ENCODE measurements at places on chromosomes 12 and 14. TPM values are rescaled to one million over a fixed set of nuclear protein-coding genes. Genes with fewer than 3 reads are reported as not detected.

SLC22A17 gene
- 23.1 TPM for total RNA-seq

HOXC6 gene
- 0.17 TPM for total RNA-seq

MARS1 gene
- total RNA-seq, result 352 TPM

GAS2L3 gene
- total RNA-seq, result 33.4 TPM

TRPV4 gene
- total RNA-seq, result 0.51 TPM

NPAS3 gene
- total RNA-seq, result 0.26 TPM

PIWIL1 gene
- not detected for total RNA-seq

R3HDM2 gene
- total RNA-seq, result 11.3 TPM

CCDC197 gene
- total RNA-seq, result not detected

RDH11 gene
- 174 TPM for total RNA-seq

YLPM1 gene
- 31.9 TPM for total RNA-seq

RASSF8 gene
- total RNA-seq, result 50.6 TPM

HOXC10 gene
- not detected for total RNA-seq

BCL11B gene
- total RNA-seq, result under 0.01 TPM

PRB2 gene
- total RNA-seq, result not detected
